Cortex of kidney (tissue), 1 donor: ENCODE measurements at places on chromosomes 4 and X.

DNA sequence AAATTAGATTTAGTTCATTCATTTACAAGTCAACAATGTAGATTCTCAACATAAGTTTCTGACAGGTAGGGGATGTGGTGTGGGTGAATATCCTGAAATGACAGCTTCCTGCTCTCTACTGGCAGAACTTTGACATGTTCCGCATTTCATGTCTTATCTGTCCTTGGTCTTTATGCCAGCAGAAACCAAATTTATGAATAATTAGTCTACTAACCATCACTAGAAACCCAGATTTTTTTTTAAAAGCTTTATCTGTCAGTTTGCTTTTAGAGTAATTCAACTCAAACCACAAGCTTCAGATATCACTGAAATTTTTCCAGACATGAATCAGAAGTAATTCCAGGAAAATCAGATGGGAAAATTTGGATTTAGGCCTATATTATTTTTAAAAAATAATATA, 17.9 kb downstream of the COQ2 start:
- no peak for DNase-seq

DNA sequence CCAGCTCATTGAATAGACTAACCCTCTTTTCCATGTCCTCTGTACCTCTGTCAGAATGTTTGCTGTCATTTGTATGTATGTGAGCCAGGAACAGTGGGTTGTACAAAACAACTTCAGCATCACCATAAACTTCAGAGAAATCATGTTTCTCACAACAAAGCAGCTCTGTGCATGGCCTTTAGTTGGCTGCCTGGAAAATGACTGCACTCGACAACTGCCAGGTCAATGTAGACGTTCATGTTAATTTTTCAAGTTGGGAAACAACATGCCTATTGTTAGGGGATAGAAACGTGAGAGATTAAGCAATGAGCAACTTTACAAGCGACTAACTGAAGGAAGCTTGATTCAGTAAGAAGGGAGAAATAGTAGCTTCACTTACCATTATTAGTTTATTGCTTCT, 17.9 kb upstream of the CXCL11 start:
- DNase-seq = no peak

DNA sequence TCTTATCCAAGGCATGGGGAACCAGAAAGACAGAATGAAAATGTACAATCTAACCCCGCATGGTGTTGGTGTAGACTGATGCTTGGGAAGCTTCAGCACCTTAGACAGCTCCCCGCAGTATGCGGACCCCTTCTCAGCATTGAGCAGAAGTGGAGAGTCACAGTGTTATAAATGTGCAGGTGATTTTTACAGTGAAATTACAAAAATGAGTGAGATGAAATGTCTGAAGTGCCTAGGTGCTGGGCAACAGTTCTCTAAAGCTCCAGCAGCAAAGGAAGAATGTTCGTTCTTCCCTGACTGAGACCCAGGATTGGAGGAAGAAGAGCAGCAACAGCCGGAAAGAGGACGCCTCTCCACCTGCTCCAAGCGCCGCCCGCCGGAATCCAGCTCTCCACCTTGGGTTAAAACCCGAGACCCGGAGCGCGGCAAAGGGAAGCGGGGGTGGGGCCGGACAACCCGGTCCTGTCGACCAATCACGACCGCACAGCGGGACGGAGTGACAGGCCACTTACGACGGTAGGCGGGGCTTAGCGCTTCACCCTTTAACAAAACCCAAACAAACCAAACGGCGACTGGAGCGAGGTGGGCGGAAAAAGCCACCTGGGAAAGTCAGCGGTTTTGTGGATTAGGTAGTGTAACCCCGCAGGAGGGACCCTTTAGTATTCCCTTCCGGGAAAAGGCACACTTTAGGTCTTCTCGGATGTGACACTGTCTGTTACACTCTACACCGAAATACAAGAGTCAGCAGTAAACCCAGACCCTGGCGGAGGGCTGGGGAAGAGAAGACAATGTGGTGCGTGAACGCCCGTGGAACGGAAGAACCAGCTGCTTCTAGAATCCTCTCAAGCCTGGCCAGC, at the start of gene GLRA3:
GLRA3 (minus strand) TSS at position 403 of the 857 bp plus-strand sequence. CDS start 436 bp downstream, outside the sequence.
- DNase-seq = no peak

DNA sequence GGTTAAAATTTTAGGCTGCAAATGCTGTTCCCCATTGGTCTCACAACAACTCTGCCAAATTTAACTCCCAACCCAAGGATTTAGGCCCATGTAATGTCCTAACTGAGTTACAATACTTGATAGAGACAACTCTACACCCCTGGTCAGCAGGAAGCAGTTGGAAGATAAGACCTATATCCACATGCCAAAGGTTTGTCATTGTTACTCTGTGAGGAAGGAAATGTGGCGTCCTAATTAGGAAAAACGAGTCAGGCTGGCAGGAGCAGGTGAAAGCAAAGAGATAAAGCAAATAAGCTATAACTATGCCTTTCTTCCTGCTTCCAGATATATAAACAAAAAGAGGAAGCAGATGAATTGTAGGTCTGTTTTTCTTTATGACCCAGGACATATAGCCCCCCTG, 69.1 kb downstream of the SPIN4 start:
- no peak for DNase-seq

- DNase-seq = no peak
These were observed 967.2 kb downstream of the TRAM1L1 start for GRCh38 chr4:116118221-116118620.

GRCh38 chrX:17680732-17681413, 56.4 kb upstream of the SCML1 start:
- DNase-seq = no peak

DNA sequence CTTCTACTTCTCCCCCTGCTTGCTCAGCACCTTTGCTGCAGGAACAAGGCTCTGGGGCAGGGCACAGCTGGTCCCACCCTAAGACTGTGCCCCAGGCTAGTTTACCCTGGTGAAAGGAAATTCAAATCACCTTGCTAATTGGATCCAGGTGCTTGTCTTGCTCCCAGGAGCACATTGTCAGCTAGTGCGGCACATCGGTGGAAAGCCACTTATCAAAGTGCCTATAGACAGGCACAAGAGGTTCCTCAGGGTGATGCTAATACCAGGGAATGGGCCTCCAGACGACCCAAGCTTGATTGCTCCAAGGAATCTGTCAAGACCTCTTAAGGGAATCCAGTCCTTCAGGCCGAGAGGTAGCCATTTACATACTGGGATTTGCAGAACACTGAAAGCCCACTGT, 64.5 kb upstream of the PRPS1 start:
- no peak for DNase-seq

GRCh38 chr4:5747738-5748375, 36.9 kb downstream of the EVC start:
- no peak for DNase-seq

DNA sequence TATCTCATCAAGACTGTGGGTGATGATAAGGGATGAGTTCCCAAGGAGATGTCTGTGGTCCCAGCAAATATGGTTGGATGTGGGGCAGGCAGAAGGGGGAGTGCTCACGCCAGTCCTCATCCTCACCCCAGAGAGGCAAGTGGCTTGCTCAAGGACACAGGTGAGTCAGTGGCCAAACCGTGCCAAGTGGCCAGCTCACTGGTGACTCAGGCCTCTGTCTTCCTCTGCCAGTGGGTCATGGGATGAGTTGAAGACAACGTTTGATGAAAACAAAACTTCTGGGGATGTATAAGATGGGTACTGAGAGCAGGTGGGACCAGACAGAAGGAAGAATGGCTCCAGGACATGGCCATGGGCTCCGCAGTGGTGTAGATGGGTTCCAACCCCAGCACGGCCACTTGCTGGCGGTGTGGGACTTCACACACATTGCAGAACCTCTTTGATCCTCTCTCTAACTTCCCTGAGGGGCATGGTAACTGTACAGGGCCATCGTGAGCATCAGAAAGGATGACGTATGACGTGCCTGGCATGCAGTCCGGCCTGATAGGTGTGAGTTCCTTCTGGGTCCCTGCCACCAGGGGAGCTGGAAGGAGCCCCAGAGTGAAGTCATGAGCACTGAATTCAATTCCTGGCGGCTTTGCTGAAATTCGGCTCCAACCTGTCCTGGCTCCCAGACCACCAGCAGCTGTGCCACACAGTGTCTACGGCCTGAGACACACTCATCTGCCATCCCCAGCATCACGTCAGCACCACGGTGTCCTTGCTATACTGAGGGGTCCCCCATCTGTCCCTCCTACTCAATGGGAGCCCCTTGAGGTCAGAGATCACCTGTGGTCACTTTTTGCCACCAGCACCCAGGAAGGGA, 41.3 kb upstream of the GPR78 start:
- DNase-seq = no peak

GRCh38 chr4:98864560-98864959, 64.4 kb downstream of the EIF4E start:
- no peak for DNase-seq

DNA sequence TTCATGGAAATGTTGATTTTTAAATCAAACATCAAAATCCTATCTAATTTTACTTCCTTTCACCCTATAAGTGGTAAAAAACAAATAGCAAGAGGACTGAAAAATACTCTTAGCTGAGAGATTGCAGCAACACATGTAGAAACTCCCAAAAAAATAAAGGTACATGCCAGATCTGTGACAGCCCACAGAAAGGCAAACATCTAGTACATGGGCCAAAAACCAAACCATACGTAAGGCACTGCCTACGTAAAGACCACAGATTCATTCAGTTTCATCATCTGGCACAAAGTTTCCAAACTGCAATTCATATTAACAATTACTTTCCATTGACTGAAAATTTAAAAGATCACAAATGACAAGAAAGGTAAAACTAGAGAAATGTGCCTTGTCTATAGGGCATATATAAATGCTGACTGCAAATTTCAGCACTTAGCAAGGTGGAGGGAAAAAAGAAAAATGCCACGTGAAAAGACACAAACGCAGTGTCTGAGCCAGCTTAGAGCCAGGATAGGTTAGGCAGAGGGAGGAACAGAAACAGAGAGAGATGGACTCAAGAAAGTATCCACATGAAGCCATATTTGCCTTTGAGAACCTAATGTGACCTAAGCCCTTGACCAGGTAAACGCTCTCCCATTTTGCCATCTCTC, 88.1 kb downstream of the TSPAN5 start:
- DNase-seq = no peak

GRCh38 chr4:40255393-40256281, 58.8 kb downstream of the RHOH start:
- no peak for DNase-seq

DNA sequence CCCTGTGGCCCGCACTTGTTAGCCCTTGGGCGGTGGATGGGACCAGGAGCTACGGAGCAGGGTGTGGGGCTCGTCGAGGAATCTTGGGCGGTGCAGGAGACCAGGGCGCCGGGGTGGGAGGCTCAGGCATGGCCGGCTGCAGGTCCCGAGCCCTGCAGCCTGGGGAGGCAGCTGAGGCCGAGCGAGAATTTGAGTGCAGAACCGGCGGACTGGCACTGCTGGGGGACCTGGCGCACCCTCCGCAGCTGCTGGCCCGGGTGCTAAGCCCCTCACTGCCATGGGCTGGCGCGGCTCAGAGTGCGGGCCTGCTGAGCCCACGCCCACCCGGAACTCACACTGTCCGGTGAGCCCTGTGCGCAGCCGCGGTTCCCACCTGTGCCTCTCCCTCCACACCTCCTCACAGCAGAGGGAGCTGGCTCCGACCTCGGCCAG, 73.6 kb upstream of the TLL1 start:
- no peak for DNase-seq

GRCh38 chr4:177339477-177340374, 30.1 kb downstream of the NEIL3 start:
- no peak for DNase-seq

- no peak for DNase-seq
These were observed 108.7 kb downstream of the IQCM start for GRCh38 chr4:149706942-149707341.
